Naive thymus-derived CD4-positive, alpha-beta T cell (primary cell): ENCODE measurements at places on chromosomes 16 and 17.

DNA sequence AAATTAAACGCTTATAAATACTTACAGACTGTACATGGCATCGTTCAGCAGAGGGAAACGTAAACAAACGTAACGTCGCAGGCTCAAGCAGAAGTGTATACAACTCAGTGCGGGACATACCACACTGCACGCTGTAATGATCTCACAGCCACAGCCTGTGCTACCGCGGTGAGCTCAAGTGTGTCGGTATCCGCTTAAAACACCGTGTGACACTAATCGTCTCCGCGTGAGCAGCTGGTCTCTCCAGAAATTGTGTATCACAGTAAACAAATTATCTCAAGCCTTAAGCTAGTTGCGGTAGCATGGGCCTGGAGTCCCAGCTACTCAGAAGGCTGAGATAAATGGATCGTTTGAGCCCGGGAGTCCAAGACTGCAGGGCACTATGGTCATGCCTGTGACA, 115.3 kb downstream of the ANKRD11 start:
- no peak for DNase-seq

- no peak for DNase-seq
These were observed 3.2 kb downstream of the CACNG5 start for GRCh38 chr17:66837885-66838665.

DNA sequence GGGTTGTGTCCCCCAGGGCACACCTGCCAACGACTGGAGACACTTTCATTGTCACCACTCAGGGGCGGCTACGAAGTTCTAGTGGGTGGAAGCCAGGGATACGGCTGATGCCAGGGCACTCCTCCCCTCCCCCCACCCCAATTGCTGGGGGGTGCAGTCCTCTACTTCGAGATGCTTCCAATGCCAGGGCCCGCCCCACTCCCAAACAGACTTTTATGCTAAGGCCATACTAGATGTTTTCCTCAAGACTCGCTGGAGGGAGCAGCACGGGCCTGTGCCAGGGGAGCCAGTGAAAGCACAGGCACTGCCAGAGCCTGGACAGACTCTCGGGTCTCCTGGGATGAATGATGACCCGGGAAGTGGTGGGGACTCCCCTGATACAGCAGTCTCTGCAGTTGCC, 178.0 kb downstream of the CPPED1 start:
- no peak for DNase-seq

GRCh38 chr16:85613604-85614337, 649 bp downstream of the GSE1 start:
- no peak for DNase-seq

- peak; percentile 23 for DNase-seq
These were observed 601 bp upstream of the RFWD3 start for GRCh38 chr16:74667255-74667700.

GRCh38 chr16:86184185-86184584, 285.2 kb downstream of the IRF8 start:
- DNase-seq = no peak

DNA sequence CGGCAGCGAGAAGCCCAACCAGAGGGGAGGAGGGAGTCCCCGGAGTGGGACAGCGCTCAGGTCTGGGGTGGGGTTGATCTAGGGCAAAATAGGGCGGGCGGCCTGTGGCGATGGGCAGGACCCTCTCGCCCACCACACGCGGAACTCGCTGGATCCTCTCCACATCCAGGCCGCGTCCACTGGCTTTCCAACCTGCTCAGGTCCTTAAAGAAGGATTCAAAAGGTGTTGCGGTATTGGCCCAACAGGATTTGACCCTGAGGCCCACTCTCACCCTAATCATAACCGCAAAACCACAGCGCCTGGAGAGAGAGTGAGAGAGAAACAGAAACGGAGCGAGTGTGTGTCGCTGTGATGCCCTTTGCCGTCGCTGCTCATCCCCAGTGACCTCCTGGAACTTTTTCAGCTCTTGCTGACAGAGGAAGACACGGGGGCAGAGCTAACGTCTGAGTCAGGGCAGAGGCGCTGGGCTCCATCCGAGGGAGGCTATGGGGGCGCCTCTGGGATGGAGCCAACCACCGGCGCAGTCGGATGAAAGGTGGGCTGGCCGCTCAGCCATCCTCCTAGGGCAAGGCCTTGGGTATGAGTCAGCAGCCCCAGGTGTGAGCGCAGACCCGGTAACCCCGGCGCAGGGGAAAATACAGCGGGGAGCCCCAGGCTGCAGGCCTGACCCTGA, 16.7 kb upstream of the OR1F1 start:
- no peak for DNase-seq

DNA sequence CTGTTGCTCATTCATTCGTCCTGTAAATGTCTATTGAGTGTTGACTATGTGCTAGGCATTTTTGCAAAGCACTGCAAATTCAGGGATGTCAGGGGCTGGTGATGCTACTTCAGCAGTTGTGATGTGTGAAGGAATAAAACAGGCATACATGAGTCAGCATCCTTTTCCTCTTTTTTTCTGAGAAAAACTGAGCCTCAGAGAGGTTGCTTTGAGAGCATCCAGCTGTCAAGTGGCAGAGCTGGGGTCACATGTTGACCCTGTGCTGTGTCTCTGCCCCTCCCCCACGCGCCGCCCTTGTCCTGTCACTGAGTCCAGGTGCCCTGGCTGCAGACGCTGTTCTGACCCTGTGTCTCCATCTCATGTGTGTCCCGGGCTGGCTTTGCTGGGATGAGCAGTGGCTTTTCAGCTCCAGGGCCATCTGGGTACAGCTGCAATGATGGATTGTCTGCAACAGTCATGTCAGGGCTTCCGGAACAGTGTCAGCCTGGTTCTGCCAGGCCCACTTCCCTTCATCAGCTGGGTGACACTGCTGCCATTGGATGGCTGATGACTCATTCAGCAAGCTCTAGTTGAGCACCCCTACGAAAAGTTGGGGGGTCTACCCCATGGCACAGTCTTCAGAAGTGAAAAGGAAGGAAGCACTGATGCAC, 14.9 kb downstream of the SEC14L5 start:
- DNase-seq = no peak

- no peak for DNase-seq
These were observed 14.3 kb upstream of the NUBP1 start for GRCh38 chr16:10729104-10730048.

DNA sequence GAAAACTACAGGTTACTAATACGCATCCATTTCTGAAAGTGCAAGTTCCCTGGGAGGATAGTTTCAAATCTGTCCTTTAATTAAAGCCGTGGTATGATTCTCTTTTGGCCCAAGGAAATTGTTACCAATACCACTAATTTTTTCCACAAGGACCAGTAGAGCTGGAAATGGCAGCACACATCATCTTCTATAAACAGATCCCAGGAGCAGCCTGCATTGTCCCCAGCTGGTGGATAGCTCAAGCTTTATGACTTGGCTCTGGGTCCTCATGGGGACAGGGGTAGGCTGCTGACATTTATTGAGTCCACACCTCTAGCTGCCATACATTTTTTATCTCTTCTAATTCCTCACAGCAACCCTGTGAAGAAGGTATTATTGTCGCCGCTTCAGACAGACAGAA, 35.8 kb upstream of the BHLHA9 start:
- DNase-seq = no peak

DNA sequence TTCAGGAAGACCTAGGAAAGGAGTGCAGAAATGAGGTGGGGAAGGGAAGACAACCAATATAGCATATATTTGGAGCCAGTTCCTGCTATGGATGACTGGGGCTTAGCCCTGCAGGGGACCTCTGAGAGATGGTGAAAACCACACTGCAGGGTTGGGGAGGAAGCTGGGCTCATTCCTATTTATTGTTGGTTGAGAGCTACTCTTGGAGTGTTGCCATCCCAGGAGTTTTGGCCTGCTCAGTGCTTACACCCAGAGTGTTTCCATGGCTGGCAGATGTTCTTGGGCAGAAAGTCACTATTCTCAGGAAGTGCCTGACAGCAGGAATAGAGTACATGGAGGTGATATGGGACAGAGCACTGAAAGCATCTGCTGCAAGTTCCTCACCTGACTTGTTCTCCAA, 145.8 kb downstream of the SPACA3 start:
- DNase-seq = no peak

- DNase-seq = no peak
These were observed 185.0 kb downstream of the TANC2 start for GRCh38 chr17:63150994-63151464.

DNA sequence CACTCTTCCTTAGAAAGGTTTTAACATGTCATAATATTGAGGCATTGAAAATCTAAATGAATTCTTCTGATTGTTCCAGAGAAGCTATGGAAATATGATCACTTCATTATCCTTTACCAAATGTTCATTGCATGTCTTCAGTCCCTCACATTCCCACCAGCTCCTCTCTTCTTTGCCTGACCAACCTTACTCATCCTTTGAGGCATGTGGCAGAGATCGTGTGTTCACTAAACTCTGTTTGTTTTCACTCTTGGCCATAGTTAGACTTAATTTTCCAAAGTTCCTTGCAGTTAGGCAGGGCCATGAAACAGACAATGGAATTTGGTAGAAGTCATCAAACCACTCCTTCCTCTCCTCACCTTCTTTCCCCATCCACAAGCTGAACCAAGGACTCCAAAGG, 266.5 kb upstream of the HSBP1 start:
- DNase-seq = no peak

DNA sequence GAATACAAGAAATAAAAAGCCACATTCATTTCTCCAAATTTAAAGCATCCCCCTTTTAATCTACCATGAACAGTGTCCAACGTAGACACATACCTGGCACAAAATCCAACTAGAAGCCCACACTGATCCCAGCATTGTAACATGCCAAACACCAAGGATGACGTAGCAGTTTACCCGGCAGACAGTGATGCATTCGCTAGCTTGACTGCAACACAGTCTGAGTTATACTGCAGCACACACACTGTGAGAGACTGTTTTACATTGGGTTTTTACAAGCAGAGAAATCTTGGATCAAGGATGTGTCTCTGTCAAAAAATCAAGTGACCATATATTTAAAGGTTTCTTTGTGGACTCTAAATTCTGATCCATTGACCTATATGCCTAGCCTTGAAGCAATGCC, 74.5 kb upstream of the C17orf78 start:
- no peak for DNase-seq

- DNase-seq = no peak
These were observed 87.4 kb downstream of the RAP1GAP2 start for GRCh38 chr17:2883544-2884213.

GRCh38 chr16:11510178-11510973, 76.3 kb downstream of the LITAF start:
- DNase-seq = no peak

DNA sequence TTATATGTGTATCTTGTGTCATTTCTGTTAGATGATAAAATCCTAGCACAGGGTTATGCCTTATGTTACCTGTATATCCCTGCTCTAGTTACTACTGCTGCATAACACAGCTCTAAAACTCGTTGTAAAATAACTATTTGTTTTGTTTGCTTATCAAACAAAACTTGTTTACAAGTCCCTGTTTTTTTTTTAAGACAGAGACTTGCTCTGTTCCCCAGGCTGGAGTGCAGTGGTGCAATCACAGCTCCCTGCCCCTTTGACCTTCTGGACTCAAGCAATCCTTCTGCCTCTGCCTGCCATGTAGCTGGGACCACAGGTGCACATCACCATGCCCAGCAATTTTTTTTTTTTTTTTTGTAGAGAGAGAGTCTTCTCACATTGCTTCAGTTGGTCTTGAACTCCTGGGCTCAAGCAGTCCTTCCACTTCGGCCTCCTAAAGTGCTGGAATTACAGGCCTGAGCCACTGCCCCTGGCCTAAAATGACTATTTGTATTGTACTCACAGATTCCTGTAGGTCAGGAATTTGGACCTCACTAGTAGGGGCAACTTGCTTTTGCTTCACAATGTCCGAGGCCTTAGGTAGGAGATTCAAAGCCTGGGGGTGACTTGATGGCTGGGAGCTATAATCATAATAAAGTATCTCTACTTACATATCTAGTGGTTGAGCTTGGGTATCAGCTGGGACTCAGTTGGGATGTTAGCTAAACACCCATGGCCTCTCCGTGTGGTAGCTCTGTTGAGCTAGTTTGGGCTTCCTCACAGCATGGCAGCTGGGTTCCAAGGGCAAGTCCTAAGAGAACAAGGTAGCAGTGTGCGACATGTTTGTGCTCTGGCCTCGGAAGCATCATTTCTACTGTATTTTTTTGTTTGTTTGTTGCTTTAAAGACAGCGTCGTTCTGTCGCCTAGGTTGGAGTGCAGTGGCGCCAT, 12.6 kb downstream of the DUSP14 start:
- no peak for DNase-seq

GRCh38 chr17:2899906-2900305, 103.7 kb downstream of the RAP1GAP2 start:
- no peak for DNase-seq

GRCh38 chr16:86291491-86291890, 218.8 kb upstream of the FOXF1 start:
- no peak for DNase-seq

DNA sequence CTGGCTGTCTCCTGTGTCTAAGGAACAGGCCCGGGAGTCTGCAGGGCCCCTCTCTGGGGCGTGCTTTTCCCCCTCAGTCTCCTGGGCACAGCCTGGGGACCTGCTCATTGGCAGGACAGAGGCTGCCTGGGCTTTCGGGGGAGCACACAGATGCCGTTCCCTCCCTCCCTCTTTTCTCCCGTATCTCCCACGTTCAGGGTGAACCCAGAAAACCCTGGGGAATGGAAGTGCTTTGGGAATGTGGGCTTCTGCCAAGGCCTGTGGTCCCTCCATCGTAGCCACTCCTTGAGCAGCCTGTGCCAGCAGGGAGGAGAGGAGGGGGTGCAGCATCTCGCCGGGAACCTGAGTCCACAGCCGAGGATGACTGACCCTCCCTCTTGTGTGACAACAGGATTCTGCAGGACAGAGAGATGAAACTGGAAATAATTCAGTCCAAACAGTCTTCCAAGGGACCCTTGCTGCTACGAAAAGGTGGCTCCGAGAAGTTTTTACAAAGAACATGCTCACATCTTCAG, 52.0 kb downstream of the RNF213 start:
- DNase-seq = no peak

GRCh38 chr17:56881685-56882295, 32.1 kb downstream of the TRIM25 start:
- DNase-seq = no peak

GRCh38 chr16:22220069-22220440, 14.0 kb downstream of the EEF2K start:
- DNase-seq = no peak

DNA sequence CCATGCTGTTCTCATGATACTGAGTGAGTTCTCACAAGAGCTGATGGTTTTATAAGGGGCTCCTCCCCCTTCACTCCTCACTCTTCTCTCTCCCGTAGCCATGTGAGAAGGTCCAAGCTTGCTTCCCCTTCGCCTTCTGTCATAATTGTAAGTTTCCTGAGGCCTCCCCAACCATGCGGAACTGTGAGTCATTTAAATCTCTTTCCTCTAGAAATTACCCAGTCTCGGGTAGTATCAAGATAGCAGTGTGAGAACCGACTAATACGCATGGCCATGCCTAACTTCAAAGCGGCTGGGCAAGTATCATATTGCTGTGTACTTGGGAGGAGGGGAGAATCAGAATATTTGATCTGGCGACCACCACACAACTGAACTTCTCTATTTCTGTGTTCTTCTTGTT, 88.3 kb downstream of the PRKCB start:
- DNase-seq = no peak

- no peak for DNase-seq
These were observed 70.5 kb downstream of the GAS7 start for GRCh38 chr17:10127819-10128425.
